ENCODE measurements at places on chromosomes 13 and 19.

GRCh38 chr19:2618611-2619010 lies 83.9 kb downstream of the GNG7 start:
- DNase-seq, result peak; percentile 89

DNA sequence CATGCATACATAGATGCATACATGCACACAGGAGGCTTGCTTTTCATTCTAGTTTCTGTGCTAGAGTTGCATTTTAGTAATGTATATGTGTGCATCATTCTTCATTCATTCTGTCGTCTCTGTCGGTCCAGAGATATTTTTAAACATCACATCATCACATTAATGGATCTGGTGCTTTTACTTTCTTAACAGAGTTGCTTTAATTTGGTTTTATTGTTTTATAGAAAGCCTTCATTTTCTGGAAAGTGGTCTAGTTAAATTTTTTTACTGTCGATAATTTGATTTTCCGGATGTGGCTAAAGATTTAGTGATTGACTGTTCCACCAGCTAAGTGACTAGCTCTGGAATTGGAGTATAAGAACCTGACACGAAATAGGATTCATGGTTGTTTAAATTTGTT lies 16.9 kb downstream of the BIVM start:
- no peak for DNase-seq

GRCh38 chr13:111219280-111219679 lies 101.2 kb upstream of the TEX29 start:
- no peak for DNase-seq

DNA sequence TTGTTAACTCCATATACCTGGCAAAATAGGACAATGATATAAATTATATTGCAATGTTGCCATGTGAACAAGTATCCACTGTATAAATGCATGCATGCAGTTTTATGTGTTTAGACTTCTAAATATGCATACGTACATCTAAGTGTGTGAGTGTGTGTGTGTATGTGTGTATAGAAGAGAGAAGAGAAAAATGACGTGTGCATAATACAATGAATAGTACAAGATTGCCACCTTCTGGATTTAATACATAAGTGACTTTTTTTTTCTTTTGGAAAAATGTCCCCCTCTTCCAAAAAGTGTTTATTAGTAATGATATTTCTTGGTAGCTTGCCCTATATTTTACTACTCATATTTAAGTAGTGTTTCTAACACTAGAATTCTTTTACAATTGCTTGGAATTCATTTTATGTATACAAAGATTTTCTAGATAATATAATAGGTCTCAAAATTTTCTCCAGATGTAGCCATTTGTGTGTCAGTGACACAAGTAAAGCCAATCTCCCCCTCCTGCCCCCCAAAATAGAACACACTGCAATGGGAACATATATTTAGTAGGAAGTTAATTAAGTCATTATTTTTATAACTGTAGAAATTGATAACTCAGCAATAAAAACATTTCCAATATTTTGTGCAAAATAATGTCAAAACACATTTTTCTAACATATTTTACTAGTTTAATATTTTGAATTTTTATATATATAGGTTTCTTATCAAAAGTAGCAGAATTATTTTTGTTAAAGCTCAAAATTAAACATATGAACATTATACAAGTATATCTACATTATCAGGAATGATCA lies 783.3 kb upstream of the ATXN8OS start:
- no peak for DNase-seq

DNA sequence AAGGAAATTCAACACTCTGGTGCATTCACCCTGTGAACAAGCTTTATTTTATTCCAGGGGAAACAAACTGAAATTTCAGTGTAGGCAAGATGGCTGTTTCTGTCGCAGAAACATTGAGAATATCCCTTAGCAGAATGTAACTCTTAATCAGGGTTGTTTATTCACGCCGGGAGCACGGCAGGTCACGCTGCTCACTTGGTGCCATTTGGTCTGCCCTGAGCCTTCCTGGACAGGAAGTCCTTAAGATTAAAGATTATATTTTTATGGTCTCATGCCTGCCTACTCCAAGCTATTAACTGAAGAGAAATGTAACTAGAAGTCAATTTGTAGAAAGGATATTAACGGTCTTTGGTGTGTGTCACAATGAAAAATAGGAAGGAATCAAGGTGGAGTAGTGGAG lies 185.3 kb upstream of the ARGLU1 start:
- DNase-seq, result no peak

DNA sequence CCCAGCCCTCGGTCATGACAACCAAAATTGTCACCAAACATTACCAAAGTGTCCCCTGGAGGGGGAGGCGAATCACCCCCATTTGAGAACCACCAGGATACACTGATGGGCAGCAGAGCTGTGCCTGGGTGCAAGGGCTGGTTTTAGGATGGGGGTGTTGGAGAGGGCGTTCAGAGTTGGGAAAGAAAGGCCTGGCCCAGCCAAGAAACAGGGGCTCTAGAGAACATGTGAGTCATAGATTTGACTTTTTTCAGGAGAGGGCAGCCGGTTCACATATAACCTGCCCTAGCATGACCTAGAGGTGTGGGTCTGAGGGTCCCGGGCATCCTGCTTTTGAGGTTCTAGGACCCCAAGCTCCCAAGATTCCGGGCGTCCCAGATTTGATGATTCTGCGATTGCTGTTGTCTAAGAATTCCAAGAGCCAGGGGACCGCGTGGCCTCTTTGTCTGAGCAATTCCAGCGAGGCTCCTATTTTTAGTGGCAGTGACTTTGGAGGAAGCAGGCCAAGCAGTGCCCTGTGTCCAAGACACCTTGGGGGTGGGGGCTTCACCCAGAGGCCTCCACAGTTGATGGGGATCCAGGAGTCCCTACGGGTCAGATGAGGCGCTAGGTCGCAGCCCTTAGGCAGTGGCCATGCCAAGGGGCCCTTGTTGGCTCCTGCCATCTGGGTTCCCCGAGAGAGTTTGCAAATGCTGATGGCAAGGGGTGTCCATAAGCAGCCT lies 5.1 kb downstream of the WIZ start:
- DNase-seq, result no peak

DNA sequence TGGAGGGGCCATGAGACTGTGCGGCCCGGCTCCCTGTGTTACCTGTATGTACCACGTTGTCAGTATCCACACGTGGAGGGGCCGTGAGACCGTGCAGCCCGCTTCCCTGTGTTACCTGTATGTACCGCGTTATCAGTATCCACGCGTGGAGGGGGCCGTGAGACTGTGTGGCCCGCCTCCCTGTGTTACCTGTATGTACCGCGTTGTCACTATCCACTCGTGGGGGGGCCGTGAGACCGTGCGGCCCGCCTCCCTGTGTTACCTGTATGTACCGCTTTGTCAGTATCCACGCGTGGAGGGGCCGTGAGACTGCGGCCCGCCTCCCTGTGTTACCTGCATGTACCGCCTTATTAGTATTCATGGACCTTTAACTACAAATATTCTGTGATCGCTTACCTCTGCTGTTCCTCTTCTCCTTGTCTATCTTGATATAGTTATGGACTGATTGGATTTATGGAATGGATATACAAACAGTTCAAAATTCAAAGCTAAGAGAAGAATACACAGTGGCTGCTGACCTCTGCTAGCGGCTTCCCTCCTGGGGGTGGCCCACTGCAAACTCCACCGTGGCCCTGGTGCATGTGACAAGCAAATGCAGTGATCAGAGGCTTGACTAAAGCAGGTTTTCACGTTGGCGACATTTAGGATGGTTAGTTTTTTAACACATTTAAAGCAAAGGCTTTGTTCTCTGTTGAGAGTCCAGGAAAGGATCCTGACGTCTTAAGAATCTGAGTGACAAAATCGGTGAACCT lies 38.7 kb downstream of the ATP11A start:
- no peak for DNase-seq

DNA sequence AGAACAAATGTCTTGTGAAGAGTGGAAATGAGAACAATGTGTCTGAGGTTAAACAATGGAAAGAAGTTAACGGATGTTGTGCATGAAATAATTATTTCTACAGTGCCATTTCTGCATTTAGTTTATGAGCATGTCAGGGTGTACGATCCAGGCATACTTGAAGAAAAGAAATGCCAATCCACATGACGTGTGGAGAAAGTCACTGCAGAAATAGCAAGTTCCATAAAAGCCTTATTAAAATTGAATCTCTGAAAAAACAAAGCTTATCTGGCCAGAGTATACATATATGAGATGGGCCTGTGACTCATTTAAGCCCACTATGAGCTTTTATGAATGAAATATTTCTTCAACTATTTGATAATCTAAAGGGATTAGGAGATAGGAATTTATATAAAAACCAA lies 426.1 kb downstream of the EFNB2 start:
- no peak for DNase-seq

- DNase-seq, result no peak
These were observed 108.4 kb downstream of the LHFPL6 start for GRCh38 chr13:39494633-39495032.

- DNase-seq, result no peak
These were observed 1.1 kb downstream of the METTL21C start for GRCh38 chr13:102693776-102694175.

DNA sequence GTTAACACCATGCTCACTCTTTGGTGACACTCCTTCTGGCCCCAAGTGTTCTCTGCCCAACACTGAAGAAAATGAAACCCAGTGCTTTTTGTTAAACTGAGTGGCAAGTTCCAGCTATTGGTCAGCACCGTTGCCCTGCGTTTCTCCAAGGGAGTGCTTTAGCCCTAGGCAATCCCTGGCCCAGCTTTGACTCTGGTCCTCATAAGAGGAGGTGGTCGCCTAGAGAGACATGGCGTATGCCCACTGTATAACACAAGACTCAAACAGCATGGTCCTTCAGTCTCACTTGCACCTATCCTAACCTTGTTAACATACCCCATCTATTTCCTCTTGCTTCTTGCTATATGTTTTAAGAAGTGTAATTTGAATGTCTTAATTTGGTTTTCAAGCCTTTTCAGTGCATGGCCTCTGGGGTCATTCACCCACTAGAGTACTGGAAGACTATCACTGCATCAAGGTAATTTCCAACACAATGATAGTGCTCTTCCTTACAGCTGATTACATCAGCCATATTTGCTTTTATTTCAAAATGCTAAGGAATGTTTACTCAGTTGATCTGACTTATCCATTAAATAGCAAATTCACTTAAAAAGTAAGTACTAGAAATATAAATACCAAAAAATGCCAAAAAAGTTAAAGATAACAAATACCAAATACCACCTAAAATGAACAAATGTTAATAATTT lies 190.5 kb upstream of the SOX21 start:
- DNase-seq, result no peak

DNA sequence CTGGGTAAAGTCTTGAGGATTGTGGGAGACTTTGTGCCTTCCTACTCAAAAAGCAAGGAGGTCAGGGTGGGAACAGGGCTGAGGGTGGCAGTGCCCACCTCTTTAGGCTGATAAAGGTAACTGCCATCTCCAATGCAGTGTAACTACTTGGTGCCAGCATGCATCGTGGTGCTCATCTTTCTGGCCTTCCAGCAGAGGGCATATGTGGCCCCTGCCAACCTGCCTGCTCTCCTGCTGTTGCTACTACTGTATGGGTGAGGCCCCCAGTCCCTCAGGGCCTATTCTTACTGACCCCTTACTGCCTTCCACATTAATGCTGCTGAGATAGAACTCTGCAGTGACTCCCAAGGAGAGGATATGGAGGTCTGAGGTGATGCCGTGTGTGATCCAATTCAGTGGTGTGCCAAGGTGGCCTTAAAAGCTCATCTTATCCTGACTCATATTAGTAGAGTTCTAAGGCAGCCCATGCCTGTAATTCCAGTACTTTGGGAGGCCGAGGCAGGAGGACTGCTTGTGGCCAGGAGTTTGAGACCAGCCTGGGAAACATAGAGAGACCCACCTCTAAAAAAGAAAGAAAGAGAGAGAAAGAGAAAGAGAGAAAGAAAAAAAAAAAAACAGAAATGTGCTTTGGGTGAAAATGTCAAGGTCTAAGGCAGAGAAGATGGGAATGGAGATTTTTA lies 9.7 kb upstream of the ARHGAP45 start:
- DNase-seq, result no peak

GRCh38 chr19:49949742-49950589 lies 11.0 kb downstream of the SIGLEC11 start:
- no peak for DNase-seq

DNA sequence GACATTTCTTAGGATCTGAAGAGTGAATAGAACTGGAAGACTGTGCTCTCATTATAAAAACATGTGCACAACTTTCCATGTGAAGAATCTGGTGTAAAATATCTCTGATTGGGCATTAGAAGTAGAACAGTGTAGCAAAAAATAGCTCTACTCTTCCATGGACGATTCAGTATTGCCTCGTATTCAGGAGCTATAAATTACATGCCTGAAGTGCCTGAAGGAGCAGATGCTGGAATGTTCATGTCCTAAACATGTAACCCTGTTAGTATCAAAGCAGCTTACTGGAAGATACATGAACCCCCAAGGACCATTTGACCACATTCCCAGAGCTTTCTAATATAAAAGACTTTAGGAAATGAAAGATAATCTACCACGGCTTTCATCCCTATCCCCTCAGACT lies 528.9 kb downstream of the DACH1 start:
- no peak for DNase-seq

DNA sequence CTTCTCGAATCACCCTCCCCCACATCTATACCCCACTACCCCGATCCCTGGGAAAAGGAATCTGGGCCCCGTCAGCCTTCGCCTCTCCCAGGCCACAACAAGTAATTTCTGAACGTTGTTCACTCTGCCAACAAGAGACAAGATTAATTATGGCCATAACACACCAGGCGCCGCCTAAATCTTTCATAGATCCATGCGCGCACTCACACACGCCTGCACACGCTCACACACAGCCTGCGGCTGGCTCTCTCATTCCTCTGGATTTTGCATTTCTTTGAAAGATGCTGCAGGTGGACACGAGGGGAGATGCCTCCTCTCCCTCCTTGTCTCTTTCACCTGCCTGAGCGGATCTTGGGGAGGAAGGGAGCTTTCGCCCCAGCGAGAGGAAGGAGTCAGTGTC lies 17.1 kb downstream of the ZNRF4 start:
- no peak for DNase-seq

- DNase-seq, result no peak
These were observed 6.7 kb downstream of the SAFB2 start for GRCh38 chr19:5615756-5616327.

GRCh38 chr19:15050639-15051038 lies 1.4 kb downstream of the CASP14 start:
- DNase-seq, result no peak

DNA sequence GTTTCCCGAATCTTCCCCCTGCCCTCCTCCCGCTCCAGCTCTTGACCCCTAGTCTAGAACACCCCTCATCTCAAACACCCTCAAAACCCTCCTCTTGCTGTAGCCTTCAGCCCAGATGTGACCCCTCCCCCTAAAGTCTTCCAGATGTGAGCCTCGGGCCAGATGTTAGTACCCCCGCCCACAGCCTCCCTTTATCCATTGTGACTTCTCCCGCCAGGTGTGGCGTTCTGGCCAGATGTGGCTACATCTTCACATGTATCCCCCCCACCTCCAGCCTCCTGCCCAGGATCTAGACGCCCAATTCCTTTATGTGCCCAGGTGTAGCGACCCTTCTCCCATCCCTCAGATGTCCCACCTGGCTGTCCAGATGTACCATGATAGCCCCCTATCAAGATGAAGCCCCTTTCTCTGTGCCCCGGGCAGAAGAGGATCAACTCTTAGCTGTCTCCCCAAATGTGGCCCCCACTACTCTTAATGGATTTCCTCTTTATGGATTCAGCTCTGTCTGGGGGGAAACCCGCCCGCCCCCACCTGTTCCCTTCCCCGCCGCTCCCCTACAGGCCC lies 517 bp upstream of the LTBP4 start:
- no peak for DNase-seq

GRCh38 chr13:27770809-27771208 lies 21.5 kb upstream of the GSX1 start:
- DNase-seq, result peak; percentile 15

GRCh38 chr13:107790397-107790796 lies 424.9 kb downstream of the LIG4 start:
- no peak for DNase-seq

GRCh38 chr19:44718441-44719261 lies 19.7 kb downstream of the CEACAM16 start:
- DNase-seq, result no peak
